ENCODE measurements at places on chromosomes 4 and X.

DNA sequence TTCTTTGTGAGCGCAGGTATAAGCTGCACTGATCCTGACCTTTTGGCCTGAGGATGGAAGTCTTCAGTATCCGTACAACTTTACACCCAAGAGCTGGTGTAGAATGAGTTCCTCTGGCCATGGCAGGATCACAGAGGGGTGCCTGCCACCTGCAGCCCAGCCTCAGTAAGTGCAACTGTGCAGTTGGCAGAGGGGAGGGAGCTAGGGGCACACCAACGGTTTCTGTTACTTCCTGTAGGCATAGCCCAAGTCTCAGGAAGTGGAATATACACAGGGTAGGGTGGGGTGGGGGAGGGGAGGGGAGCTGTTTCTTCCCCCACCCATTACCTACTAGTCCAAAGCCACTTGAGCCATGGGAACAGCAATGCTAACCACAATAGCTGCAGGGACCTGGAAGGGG, 85.4 kb upstream of the GBA3 start:
- peak; percentile 53 for DNase-seq

DNA sequence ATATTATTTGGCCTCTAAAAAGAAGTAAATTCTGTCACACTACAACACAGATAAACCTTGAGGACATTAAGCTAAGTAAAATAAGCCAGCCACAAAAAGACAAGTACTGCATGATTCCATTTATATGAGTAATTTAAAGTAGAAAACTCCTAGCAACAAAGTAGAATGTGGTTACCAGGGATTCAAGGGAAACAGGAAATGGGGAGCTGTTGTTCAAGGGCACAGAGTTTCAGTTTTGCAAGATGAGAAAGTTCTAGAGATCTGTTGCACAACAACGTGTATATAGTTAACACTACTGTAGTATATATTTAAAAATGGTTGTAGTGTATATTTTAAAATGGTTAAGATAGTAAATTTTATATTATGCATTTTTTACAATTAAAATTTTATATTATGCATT, 25.4 kb downstream of the SEC31A start:
- DNase-seq: peak; percentile 58

GRCh38 chrX:155577682-155578081, 35.1 kb downstream of the TMLHE start:
- no peak for DNase-seq

DNA sequence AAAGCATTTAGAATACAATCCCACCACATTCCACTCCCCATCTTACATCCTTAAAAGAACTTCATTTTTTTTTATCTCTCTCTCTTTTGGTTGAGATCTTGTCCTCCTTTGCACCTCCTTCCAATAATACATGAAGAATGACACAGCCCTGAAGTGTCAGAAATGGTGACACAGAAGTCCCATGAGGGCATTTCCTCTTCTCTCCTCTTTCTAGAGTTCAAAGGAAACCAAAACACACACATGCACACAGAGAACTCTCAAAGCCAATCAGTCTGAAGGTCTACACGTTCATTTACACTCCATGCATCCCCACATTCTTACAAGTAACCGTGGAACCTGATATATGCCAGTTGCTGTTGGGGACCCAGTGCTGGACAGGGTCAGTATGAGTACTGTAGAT, 450.7 kb downstream of the HNRNPD start:
- DNase-seq: peak; percentile 46

DNA sequence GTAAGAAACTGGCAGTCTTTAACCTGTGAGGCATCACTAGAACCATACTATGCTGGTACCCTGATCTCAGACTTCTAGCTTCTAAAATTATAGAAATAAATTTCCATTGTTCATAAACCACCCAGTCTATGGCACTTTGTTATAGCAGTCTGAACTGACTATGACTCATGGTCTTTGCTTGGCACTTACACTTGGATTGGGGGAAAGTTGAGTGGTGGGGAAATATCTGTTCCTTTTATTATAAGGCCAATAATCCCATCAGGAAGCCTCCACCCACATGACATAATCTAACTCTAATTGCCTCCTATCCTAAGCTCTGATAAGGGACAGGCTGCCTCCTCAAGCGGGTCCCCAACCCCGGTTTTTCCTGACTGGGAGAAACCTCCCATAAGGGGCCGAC, 61.4 kb upstream of the PACRGL start:
- DNase-seq: no peak

- DNase-seq: no peak
Observed at GRCh38 chr4:106816496-106816895, 219.6 kb downstream of the DKK2 start.

- DNase-seq: no peak
Observed at GRCh38 chrX:46575586-46575985, 2.0 kb downstream of the CHST7 start.

DNA sequence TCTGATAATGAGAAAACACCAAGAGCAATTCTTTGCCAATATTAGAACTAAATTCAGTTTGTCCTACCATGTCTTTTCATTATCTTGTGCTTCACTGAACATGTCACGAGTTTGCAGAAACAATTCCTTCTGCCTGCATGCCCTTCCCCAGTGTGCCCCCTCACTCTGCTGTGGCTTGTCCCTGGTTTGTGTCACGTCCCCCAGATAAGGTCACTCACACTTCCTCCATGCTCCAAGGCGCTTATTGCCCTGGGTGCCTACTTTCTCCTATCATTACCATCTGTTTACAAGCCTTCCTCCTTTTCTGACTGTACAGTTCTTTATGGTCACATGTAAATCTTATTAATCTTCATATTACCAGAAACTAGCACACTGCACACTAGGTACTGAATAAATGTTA, 394.1 kb downstream of the KCNIP4 start:
- DNase-seq: no peak

DNA sequence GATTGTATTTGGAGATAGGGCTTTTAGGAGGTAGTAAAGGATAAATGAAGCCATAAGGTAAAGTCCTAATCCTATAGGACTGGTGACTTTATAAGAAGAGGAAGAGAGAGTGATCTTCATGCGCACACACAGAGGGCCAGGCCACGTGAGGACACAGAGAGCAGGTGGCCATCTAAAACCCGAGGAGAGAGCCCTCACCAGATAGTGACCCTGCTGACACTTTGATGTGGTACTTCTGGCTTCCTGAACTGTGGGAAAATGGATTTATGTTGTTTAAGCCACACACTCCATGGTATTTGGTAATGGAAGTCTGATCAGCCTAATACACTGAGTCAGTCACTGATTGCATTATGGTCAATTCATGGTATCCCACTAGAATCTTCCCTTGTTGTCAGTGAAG, 164.9 kb upstream of the TAPT1 start:
- DNase-seq: no peak

DNA sequence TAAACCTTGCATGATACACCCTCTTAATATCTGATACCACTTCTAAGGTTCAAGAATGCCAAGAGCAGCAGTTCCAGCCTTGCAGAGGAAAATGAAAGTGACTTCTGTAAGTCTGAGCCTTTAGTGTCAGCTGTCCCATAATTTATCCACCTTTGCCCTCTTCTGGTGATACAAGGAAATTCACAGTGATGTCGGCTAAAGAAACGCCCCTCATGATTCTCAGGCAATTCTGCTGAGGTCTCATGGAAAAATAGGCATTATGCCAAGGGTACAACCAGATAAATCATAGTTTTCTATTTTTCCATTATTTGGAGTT, 172.2 kb upstream of the CXCL13 start:
- DNase-seq: peak; percentile 31

DNA sequence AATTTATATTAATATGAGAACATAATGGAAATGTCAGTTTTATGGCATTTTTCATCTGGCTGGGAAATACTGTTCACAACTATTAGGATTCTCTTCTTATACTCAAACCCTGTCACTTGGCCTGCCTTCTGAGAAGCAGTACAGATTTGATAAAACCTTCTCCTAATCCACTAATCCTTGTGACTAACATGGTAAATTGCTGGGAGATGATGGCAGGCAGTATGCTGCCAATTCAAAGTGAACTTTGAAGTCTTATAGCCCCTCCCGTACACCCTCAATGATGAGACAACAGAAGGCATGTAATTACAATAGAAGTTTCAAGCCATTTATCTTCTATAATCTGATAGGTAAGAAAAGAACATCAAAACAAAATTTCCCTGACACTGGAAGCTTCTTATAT, 36.9 kb downstream of the PAQR3 start:
- DNase-seq: no peak

DNA sequence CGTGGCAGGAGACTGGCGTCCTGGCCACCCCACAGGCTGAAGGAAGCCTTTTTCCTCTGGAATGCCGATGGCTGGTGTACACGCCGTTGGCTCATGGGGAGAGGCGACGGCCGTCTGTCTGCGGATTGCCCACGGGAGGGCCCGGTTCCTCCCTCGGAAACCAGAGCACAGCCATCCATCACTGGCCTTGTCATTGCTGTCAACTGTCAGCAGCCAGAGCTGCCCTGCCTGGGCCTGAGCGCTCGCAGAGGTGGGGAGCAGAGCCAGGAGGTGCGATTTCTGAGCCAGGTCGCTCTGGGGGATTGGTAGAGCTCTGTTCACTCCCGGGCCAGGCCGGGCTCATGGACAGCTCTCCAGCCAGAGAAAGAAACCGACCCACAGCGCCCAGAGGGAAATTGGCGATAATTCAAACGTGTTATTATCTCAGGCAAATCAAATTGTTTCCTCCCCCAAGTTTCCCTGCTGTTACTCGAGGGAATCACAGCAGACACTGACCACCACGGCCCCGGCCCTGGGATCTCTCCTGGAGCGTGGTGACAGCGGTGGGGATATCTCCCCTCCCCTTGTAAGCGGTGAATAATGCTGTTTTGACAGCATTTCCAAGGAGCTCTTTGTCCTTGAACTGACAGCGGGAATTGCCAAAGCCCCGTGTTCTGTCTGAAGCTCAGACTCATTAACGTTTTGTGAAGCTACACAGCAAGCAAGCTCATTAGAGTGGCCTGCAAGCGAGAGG, 220.9 kb upstream of the PSAPL1 start:
- DNase-seq: no peak

- DNase-seq: peak; percentile 11
Observed at GRCh38 chrX:723781-724180, 93.2 kb downstream of the SHOX start.

- DNase-seq: no peak
Observed at GRCh38 chrX:129572422-129572821, 32.4 kb downstream of the OCRL start.

DNA sequence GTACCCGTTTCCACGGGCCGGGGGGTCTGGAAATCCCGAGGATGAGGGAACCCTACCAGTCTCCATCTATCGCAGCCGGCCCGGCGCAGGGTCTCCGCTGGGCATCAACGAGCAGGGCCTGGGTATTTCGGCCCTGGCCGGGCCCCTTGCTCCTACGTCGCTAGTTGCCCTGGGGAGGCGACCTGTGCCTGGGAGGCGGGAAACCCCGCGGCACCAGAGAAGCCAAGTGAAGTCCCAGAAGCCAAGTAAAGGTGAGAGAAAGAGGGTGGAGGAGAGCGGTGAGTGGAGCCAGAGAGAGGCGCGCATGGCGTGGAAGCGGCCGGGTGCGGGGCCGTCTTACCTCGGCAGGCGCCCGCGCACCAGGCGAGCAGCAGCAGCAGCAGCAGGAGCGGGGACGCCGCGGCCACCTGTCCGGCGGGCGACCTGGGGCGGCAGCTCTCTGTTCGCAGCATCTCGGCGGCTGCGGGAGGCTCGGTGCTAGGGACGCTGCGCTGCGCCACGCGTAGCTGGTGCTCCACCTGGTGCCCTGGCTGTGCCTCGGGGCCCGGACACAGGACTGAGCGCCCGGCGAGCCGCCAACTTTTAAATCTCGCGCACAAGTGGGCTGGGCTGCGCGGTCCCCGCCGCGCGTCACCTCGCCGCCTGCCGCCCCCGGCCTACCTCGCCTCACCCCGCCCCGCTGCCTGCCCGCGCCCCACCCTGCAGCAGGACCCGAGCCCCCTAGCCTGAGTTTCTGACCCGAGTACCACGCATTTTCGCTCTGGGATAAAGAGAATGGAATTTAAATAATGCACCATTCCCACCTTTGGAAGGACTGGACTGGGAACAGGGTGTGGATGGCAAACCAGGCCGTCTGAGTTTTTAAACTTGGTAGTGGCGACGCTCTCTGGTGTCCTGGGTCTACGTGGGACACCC, at the start of gene NMU:
NMU (minus strand) TSS at position 558 of the 915 bp plus-strand sequence; CDS start at position 452, 106 bp downstream.
- peak; percentile 13 for DNase-seq

DNA sequence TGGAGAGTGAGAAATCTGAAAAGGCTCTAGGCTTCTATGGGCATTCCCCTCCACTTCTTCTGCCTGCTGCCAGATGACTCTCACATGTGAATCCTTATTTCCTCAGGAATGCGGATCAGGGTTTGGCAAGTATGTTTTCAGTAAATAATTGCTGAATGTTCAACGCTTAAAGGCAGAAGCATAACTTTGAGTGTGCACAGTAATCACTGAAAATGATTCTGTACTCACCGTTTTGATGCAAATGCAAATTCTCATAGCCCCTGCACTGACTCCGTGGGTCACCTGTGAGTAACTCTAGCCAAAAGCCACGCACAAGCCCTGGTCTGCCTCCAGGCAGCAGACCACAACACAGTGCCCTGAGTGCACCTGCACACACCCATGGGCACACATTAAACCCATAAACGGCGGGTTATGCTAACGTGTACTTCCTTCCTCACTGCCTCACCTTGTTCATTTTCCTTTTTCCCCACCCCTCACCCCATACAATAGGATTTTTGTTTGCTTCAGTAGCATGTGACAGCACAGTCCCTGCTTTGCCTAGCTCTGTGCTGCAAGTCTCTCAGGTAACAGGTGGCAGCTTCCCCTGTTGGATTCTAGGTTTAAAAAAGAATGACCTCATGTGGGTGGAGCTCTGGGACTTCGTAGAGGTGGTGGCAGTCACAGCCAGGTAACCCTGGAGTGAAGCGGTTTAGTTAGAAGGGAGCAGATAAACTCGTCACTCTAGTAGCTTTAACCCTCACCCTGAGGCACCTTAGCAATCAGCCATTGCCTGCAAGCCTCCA, at the start of gene ARHGEF38:
ARHGEF38 (plus strand) TSS at position 656 of the 782 bp plus-strand sequence. CDS start 146 bp downstream, outside the sequence.
- DNase-seq: no peak

DNA sequence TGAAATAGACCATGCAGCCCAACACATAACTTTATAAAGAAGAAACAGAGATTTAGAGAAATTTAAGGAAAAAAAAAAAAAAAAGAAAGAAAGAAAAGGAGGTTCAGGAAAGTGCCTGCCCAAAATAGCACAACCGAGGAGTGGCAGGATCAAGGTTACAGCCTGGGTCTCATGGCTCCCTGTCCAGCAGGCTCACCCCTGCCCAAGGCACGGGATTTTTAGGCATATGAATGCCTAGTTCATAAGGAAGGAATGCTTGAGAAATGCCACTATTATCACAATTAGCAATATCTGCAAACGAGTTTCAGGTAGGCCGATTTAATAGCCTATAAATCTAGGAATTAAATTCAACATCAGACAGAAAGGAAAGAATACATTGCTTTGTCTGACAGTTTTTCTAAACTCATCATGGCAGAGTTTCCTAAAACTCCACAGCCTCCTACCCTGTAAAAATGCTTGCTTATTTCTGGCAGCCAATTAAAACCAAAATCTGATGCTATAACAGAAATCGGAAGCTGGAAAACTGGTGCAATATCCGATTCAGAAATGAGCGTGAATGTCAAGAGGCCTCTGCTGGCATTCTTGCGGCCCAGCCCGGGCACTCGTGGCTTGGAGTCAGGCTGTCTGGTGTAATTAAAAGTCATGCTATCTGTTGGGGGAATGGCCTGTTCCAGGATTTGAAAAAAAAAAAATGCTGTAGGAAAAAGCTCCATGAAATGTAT, 63.5 kb downstream of the GEMIN8 start:
- no peak for DNase-seq

Data from suppressor macrophage (primary cell).